ENCODE measurements at places on chromosomes 7 and 10. TPM values are rescaled to one million over a fixed set of nuclear protein-coding genes. Genes with fewer than 3 reads are reported as not detected.

DNA sequence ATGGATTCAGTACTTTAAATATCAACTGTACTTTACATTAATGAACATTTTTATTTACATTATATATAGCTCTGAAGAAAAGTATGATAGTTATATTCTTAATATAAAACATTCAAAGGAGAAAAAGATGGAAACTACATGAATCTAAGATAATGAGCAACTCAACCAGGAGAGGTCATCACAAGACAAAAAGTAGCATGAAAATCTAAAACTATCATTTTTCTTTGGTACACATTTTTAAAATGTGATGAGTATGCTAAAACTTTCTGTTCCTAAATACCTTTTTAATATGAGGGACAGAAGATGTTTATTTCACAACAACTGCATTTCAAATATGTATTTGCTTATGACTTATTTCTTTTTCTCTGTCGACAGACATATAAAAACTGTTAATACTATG is 2.4 kb downstream of the CNTNAP2 start:
- no peak for DNase-seq

DNA sequence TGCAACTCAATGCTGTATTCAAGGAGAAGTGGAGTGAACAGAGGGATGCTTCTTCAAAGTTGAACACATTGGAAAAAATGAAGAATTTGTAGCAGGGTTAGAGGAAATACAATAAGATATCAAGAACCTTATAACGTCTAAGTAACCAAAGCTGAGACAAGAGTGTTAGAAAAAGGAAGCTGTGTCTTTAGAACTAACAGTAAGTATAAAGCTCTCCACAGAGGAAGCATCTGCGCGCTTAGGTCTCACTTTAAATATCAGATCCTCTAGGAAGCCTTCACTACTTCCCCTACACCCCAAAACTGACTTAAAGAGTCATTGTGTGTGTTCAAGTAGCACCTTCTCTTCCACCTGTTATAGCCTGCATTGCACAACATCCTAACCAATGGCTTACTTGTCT is 43.0 kb downstream of the CH25H start:
- DNase-seq = no peak

DNA sequence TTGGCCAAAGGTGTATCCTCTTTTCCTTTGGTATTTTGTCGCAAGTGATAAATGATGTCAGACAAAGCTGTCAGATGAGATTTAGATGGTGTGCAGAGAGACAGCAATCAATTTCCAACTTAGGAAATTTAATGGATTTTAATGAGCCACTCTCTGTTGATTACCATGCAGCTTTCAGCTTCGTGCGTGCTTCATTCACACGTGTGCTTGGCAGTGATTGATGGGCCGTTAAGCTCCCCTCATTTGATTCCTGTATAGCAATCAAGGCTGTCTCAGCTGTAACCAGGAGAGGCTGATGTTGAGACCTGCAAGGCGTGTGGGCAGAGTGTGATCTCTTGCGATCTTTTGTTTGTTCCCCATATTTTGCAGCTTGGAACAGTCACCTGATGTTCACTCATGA is 439.6 kb downstream of the CALN1 start:
- DNase-seq = no peak

DNA sequence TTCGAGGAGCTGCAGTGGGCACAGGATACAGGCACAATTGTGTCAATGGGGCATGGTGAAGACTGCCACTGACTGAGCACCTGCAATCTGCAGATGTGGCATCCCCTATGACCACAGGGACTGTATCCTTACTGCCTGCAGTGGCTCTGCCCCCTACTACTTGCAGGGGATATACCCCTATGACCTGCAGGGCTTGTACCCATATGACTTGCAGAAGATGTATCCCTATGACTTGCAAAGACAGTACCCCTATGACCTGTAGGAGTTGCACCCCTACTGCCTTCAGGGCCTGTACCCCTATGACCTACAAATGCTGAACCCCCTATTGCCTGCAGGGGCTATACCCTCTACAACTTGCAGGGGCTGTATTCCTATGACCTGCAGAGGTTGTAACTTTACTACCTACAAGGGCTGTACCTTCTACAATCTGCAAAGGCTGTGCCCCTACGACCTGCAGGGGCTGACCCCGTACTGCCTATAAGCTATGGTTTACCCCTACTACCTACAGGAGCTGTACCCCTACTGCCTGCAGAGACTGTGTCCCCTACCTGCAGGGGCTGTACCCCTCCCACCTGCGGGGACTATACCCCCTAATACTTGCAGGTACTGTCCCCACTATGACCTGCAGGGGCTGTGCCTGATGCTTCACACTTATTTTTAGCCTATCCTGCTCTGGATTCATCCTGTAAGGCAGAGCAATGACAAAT is 65.9 kb upstream of the ADAM12 start:
- DNase-seq = no peak

DNA sequence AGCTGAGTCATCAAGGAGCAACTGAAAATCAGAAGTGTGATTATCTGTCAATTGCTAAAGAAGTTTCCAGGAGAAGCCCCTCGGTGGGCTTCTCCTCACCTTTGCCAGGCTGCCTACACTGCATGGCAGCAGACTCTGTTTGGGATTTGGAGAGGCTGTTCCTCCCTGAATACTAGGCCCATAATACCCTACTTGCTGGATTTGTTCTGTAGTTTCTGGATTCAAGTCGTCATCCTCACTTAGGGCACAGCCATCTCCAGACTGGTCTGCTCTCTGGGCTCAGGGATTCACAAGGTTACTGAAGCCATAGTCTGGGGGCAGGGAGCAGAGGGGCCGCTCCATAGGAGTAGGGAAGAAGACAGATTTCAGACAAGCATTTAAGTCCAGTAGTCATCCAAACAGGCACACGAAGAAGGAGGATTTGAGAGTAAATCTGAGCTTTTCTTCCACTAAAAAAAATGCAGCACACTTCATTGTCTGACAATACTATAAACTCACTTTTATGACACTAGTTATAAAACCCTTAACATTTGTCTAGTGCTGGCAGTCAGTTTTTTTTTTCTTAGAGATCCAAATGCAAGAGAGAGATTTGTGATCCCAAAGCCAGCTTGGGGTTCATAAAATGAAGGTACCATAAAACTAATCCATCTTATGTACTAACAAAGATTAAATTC is 723.3 kb downstream of the GRID1 start:
- no peak for DNase-seq

DNA sequence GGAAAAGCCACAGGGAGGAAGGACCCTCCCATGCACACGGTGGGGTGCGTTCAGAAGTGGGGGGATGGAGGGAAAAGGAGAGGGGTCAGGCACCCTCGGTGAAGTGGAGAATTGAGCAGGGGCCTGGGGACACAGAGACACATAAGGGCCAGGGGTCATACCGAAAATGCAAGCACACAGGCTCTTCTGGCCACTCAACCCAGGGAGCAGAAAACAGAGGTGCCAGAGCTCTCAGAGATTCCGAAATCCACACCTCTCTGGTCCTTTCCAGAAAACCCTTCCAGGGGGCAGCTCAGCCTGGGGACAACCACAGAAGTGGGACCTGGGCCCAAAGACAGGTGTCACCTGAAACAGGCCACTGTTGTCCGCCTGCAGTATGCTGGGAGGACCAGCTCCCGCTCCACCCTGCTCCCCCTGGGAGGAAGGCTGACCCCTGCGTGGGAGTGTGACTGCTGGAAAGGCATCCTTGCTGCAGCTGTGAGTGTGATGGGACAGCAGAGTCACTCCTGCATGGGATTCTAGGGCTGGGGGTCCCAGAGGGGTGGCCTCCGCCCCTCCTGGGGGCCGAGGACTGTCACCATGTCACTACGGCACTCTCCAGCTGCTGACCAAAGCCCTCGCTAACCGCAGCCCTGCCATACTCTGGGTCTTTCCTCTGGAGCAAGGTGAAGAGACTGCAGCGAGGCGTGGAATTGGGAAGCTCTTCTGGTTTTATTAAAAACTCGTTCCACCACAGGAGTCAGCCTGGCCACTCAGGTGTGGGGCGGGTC is 63.1 kb downstream of the TMEM209 start:
- DNase-seq = no peak

DNA sequence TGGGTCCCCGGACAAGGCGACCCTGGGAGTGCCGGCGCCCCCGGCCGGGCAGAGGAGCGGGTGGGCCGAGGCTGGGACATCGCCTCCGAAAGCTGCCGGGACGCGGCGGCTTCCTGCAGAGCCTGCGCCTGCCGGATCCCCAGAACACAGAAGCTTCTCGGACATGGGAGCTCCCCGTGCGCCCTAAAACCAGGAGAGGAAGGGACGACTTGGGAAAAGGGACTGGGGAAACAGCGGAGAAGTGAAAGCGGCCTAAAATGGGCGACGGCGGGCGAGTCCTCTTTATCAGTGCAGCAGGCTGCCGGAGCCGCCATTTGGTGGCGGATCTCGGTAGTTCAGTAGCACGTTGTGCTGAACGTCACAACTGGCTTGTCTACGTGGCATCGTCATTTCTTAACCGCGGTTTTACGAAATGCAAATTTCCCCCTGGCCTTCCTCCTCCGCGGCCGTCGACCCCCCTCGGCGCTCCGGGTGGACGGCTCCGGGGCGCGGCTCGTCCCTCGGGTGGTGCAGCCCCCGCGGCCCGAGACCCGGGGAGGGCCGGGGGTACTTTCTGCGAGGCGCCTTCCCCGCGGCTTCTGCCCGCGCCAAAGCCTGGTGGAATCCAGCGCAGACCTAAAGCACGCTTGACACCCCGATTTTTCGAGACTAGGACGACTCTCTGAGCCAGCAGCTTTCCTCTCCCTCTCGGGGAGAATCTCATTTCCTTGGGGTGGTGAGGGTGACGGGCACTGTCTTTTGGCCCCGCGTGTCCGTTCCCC is 9.9 kb upstream of the SPAG6 start:
- peak; percentile 72 for DNase-seq

DNA sequence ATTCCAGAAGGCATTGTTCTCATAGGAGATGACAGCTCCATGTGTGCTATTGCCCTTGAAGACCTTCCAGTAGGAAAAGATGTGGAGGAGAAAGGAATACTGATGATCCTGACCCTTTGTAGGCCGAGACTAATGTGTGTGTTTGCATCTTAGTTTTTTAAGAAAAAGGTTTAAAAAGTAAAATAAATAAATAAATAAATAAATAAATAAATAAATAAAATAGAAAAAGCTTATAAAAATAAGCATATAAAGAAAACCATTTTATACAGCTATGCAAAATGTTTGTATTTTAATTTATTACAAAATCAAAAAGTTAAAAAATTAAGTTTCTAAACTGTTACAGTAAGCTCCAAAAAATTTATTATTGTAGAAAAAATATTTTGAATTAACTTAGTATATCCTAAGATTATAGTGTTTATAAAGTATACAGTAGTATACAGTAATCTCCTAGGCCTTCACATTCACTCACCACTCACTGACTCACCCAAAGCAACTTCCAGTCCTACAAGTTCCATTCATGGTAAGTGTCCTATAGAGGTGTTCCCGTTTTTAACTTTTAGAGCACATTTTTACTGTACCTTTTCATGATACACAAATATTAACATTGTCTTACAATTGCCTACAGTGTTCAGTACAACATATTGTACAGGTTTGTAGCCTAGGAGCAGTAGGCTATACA is 435.2 kb upstream of the SEMA3A start:
- no peak for DNase-seq

GRCh38 chr10:117796130-117796745 is 250.5 kb downstream of the RAB11FIP2 start:
- no peak for DNase-seq

- peak; percentile 85 for DNase-seq
Measured at GRCh38 chr7:1432411-1433082, 26.7 kb downstream of the MICALL2 start.

- DNase-seq = no peak
Measured at GRCh38 chr7:139358541-139359365, 941 bp upstream of the LUC7L2 start.

DNA sequence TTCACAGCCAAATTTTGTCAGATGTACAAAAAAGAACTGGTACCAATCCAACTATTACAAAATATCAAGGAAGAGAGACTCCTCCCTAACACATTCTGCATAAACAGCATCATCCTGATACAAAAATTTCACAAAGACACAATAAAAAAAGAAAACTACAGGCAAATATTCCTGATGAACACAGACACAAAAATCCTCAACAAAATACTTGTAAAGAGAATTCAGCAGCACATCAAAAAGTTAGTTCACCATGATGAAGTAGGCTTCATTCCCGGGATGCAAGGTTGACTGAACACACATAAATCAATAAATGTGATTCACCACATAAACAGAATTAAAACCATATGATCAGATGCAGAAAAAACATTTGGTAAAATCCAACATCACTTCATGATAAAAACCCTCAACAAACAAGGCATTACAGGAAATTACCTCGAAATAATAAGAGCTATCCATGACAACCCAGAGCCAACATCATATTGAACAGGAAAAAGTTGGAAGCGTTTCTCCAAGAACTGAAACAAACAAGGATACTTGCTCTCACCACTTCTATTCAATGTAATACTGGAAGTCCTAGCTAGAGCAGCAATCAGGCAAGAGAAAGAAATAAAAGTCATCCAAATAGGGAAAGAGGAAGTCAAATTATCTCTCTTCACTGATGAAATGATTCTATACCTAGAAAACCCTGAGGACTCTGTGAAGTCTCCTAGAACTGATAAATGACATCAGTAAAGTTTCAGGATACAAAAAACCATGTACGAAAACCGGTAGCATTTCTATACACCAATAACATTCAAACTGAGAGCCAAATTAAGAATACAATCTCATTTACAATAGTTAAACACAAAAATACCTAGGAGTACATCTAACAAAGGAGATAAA is 223.1 kb downstream of the REEP3 start:
- no peak for DNase-seq

DNA sequence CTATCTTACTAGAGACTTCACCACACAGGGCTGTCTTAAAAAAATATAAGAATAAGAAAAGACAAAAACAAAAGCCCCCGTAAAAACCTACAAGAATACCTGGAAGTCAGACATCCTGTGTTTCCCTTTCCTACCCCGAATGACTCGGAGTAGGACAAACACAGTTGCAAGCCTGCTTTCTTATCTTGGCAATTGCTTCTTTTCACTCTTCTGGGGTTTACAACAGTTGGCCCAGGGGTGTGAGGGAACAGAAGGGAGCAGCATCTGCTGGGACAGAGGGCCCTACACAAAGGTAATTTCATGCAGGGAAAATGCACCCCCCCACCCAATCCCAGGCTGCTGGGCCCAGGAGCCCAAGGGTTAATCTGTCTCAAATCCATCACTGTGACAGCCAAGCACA is 220.6 kb downstream of the ARHGAP12 start:
- no peak for DNase-seq

DNA sequence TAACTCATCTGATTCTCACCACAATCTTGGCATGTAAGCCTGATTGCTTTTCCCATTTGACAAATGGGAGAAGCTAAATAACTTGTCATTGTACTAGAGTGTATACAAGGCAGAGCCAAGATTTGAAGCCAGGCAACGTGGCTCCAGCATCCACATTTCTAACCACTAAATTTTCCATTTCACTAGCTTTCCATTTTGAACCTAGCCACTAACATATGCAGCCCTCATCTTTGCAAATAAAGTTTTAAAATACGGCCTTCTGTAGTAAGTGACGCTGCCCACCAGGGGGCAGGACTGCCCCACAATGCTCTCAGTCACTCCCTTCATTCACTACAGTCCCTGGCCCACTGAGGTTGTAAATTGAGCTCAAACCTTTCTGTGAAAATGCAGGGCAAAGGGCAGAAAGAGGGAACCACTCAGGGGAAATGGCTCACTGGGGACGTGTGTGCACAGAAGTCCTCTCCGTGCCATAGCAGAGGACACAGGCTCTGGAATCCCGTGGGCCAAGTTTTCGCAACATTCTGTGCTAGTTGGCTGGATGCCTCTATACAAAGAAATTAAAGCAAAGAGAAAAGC is 315.7 kb downstream of the TNS3 start:
- DNase-seq = peak; percentile 74

GDF2 gene
- total RNA-seq = not detected

AFAP1L2 gene
- 1.6 TPM for total RNA-seq

BPGM gene
- 12.3 TPM for total RNA-seq

PAPSS2 gene
- 11.0 TPM for total RNA-seq

All from psoas muscle (tissue), 8 donors.